ENCODE measurements at places on chromosomes 3 and 15.

GRCh38 chr3:28240441-28240840, 978 bp upstream of the CMC1 start:
- DNase-seq = no peak

GRCh38 chr15:34360298-34360697, 6.7 kb downstream of the LPCAT4 start:
- no peak for DNase-seq

GRCh38 chr3:45628746-45629145, 34.2 kb downstream of the LIMD1 start:
- DNase-seq = no peak

GRCh38 chr3:48709051-48709461, 8.0 kb downstream of the IP6K2 start:
- DNase-seq = no peak

- no peak for DNase-seq
These were observed 701.4 kb upstream of the LMCD1 start for GRCh38 chr3:7800006-7800780.

GRCh38 chr15:77852241-77853007, 219.7 kb upstream of the LINGO1 start:
- no peak for DNase-seq

DNA sequence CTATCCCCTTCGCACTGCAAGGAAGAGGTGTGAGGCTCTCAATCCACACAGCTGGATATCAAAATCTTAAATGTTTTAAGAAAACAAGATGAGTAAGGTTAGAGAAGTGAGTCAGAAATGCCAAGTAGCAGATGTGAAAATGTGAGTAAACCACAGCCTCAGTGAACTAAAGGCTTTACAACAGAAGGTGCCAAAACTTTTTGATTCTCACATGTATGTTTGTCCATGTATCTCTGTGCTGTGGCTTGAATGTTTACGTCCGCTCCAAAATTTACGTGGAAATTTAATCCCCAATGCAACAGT, 126.8 kb upstream of the PFN2 start:
- DNase-seq = no peak

GRCh38 chr15:58457466-58457965, 25.7 kb downstream of the LIPC start:
- DNase-seq = peak; percentile 25
